ENCODE measurements at places on chromosomes 11 and 22.

- no peak for DNase-seq
These were observed 221.0 kb downstream of the HIPK3 start for GRCh38 chr11:33478111-33478573.

DNA sequence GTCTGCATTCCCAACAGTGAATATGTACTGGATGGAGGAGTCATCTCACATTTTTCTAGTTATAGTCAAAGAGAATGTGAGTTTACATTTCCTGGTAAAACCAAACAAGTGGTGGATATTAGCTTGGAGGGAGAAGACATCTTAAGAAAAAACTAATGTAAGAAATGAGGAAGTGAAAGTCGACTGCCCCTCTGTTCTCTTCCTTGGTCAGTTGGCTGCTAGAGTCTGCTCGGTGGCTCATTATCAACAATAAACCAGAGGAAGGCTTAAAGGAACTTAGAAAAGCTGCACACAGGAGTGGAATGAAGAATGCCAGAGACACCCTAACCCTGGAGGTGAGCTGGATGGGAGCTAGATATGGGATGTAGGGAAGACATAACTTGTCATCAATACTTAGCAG is 5.8 kb downstream of the SLC22A9 start:
- peak; percentile 8 for DNase-seq

- no peak for DNase-seq
These were observed 120.7 kb downstream of the TIMP3 start for GRCh38 chr22:32922186-32922585.

DNA sequence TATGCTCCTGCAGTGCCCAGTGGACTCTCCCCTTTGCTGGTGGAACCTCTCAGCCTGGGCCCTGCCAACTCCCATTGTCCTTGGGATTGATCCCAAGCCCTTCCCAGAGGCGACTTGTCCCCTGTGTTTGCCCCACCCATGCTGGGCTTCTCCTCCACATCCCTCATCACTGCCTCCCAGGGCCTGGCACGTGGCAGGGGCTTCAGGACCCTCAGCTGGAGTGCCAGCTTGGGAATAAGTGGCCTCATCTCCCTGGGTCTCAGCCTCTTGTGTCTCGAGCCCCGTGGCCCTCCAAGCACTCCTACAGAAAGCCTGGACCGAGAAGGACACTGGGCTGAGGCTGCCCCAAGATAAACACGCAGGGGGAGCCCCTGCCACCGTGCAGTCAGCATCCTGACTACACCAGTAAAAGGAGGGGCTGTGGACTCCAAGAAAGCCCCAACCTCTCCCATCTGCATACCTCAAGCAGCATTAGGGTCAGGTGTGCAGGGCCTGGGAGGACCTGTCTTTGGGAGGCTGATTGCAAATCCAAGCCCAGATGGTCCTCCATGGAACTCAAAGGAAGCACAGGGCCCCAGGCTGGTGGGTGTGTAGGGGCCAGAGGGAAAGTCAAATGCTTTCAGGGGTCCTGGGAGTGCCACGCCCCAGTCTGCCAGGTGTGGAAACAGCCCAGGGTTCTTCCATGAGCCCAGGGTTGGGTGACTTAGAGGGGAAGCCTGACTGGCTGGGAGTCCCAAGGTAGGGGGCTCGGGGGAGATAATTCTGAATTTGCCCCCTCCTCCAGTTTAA is 9.5 kb upstream of the GNAZ start:
- no peak for DNase-seq

GRCh38 chr22:43412808-43413795 is 1.3 kb downstream of the MPPED1 start:
- DNase-seq: no peak

DNA sequence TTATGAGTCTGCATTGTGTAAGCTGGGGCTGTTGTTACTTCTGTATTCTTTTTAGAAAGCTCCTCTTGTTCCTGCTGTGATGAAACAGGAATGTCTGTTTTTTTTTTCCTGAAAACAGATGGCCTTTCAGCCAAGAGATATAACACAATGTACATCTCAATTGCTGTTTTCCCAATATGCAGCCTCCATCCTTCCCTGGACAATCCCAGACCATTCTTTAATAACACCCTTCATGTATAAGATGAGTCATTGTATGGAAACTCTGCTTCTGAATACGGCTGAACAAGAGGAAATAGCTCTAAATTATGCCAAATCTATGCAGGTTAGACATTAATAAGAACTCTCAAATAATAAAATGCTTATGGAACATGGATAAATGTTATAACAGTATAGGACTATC is 60.2 kb upstream of the LRRC4C start:
- no peak for DNase-seq

DNA sequence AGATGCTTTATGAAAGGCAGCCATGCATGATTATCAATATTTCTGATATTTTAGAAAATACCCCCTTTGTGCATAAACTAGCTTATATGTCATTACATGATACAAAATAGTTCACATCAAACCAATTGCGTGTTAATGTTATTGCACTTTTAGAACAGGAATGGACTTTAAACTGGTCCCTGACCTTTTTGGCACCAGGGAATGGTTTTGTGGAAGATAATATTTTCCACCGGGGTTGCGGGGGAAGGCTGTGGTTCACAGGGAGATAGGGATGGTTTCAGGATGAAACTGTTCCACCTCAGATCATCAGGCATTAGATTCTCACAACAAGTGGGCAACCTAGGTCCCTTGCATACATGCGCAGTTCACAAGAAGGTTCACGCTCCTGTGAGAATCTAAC is 16.5 kb upstream of the LGR4 start:
- no peak for DNase-seq

DNA sequence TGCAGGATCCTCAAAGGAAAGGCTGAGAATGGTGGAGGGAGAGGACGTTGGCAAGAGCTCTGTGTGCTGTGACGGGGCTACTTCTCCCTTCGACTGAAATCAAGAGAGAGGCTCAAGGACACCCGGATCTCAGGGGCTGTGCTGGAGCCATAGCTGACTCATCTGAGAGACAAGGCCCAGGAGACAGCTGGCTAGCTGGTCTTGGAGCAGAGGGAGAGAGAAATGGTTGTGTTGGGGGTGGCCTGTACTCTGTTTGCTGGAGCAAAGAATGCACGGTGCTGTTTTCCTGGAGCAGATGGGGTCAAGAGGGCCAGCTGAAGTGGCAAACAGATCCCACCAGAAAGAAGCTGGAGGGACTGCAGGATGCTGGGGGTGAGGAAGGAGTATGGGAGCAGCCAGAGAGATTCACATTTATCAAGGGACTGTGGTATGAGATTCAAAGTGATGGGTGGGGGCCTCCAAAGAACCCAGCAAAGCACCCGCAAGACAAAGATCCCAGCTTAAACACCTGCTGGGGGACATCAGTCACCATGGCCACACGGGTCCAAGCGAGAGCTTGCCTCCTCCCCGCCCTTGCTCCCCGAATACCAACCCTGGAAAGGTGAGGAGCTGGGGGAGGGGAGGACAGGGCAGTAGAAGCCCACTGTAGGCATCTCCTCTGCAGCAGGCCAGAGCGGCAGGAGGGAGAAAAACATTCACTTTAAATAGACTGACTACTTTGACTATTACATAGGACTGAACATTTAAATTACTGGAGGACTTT is 40.8 kb downstream of the MAP6 start:
- DNase-seq: peak; percentile 40

GRCh38 chr11:93512073-93512475 is 31.1 kb downstream of the SMCO4 start:
- no peak for DNase-seq

- DNase-seq: peak; percentile 65
These were observed 51.0 kb downstream of the SYTL2 start for GRCh38 chr11:85759915-85760314.

DNA sequence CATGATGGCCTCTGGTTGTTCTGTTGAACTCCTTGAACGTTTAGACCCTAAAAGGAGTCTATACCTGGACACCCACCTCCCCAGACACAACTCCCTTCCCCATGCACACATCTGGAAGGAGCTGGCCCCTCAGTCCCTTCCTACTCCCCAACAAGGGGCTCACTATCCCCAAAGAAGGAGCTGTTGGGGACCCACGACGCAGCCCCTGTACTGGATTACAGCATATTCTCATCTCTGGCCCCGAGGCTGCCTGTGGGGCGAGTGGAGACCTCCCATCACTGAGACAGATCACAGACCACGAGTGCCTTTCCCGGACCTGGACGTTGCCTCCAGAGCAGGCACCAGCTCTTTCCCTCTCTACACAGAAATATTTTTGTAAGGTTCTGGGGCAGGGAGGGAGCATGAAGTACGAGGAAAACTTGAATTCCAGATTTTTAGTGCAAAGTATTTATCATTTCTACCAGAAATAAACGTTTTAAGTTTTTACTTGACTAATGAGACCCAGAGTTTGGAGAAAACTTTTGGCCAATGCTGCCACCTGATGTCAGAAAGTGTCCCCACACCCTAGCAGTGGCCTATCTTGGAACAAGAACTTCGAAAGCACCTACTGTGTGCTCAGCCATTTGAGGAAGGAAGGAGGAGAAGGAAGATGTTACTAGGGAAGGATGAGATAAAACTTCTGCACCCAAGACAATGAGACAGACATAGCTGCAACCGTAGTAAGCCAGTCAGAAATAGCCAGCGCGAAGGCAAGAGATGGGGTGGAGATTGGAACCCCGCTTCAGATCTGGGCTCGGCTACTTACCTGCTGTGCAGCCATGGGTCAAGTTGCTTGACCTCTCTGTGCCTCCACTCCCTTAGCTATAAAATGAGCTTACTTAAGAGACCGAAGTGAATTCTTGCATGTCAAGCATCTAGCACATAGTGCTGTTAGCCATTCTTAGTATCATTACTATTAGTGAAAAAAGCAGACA is 10.2 kb upstream of the POU2F3 start:
- DNase-seq: peak; percentile 51

DNA sequence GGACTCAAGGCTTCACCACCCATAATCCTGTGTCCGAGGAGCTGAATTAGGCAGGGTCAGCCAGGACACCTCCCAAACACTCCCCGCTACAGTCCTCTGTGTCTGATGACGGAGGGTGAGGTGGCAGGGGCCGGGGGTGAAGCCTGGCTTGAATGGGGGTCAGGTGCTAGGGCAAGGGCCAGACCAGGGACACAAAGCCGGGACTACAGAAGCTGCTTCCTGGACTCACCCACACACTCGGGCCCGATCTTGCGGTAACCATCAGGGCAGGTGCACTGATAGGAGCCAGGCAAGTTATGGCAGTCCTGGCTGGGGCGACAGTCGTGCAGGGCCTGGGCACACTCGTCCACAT is 2.3 kb downstream of the EFEMP2 start:
- no peak for DNase-seq

DNA sequence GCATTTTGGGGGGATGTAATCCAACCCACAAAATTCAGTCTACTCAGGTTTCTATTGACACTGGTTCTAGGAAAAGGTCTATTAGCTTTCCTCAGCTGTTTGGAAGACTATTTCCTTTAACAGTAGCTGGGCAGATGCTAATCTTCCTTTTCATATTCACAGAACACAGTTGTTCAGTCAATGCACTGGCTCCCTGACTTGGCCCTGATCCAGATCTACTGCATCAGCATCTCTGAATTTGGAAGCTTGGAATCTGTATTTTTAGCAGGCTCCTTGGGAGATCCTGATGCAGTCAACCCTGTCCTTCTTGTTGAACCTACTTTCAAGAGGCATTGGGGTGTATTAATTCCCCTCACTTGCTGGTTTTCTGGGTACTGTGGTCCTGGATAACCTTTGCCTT is 6.3 kb downstream of the HTATIP2 start:
- no peak for DNase-seq

DNA sequence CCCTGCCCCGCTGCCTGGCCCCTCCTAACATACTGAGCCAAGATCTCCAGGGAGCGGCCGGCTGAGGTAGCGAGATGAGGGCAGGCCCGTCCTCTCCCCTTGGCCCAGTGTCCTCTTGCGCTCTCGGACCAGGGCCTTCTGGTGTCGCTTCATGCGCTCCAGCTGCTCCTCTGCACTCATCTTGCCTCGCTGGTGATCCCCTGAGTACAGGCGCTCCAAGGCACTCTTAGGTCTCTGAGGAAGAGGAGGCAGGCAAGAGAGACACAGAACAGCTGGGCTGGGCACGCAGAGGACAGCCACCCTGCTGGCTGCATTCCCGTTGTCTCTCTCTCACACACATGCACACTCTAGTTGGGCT is 50.6 kb downstream of the C11orf58 start:
- no peak for DNase-seq

- no peak for DNase-seq
These were observed 35.1 kb downstream of the TP53I11 start for GRCh38 chr11:44915621-44916020.

DNA sequence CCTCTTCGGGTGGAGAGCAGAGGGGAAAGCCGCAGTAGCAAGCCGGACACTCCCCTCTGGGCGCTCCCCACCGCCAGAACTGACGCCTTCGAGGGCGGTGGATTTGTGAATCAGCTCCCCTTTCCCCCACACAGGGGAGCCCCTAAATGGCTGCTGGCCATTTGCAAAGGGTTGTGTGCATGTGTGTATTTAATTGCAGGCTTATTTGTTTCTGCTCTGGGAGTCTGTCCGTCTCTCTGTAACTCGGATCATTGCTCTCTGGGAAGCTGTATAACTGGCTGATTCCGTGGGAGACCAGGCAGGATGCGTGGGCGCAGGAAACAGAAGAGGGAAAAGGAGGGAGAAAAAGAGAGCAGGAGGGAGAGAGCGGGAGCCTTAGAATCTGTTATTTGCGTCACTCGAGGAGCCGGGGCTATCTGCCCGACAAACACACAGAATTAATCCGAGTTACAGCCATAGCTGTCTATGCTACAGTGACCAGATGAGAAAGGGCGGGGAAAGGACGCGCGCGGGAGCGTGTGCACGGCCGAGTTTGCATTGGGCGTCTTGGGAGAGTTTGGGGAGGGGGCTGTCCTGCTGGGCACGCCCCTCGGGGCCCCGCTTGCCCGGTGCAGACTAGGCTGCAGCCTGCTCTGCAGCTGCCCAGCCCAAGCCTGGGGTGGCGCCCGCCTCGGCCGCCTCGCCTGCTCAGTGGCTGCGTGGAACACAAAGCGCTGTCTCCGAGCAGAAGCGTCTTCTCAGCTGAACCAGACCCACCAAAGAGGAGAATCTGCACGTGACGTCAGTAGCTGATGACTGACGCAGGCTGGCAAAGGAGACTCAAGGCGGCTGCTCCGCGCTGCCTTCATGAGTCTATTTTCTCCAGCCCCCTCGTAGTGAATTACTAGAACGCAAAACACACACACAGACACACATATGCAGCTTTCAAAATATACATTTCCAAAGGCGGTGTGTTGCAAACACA is 105.3 kb upstream of the HSD17B12 start:
- DNase-seq: peak; percentile 63

- DNase-seq: no peak
These were observed 98.3 kb downstream of the C11orf65 start for GRCh38 chr11:108369064-108369463.

GRCh38 chr11:126176853-126177470 is 34.5 kb downstream of the RPUSD4 start:
- no peak for DNase-seq

Data from ELR (cell line).